ENCODE measurements at places on chromosomes 13 and 19.

DNA sequence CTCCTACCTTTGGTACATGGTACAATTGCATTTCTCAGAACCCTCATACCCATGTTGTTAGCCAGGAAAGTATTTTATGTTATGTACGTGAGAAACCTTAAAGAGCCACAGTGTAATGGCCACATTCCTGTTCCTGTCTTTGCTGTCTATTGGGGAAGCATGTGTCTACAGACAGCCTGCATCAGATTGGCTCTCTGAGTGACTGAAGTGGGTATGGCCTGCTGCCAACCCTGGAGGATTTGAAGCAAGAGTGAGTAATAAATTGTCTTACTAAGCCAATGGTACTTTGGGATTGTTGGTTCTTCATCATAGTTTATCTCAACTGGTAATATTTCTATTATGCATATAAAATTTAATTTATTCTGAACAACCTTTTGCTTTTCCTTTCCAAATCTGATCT lies 574.1 kb downstream of the LMO7 start:
- no peak for DNase-seq

DNA sequence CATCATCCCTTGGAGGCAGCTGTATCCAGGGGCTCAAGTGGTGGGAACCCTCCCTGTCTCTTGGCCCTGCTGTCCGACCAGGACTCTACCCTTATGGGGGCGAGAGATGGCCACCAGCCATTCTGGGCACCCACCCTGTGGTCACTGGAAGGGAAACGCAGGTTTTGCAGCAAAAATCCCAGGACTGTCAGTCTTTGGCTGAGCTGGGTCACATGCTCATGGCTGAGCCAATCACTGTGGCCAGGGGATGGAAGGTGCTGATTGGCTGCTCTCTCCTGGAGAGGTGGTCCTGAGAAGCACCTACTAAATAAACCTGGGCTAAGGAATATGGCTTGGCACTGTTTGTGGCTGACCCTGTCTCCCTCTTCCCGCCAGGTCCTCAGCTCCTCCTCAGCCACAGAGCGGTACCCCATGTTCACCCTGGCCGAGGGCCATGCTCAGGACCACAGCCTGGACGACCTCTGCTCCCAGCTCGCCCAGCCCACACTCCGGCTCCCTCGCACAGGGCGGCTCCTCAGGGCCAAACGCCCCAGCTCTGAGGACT lies 8.9 kb downstream of the ATG4D start:
- no peak for DNase-seq

GRCh38 chr19:44905437-44906160 lies at the start of gene APOE:
TSS of gene APOE (plus strand) at chr19:44905796. CDS start at chr19:44906625, 829 bp downstream.
- DNase-seq = no peak

GRCh38 chr13:59261928-59262488 lies 901.7 kb downstream of the DIAPH3 start:
- DNase-seq = no peak

GRCh38 chr13:87128036-87128435 lies 543.1 kb upstream of the SLITRK5 start:
- DNase-seq = no peak

GRCh38 chr19:52307275-52307674 lies 10.3 kb downstream of the ZNF480 start:
- DNase-seq = no peak

DNA sequence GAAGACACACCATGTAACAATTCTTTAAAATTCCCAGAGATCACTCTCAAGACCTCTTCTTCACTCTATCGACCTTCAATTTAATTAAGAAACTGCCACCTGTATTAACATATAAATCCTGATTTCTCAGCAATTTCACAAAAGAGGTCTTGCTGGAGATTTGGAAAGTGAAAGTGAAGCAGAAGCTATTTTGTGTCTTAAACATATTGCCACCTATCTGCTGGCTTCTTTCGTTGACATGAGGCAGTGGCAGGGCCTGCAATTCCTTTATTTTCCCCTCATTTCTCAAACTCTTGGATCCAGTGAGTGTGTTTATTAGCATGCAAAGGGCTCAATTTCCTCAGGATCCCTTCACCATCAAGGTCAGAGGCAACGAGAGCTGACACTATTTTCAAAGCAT lies 780.2 kb upstream of the SLITRK1 start:
- DNase-seq = no peak

GRCh38 chr19:6528544-6529121 lies 2.2 kb upstream of the TNFSF9 start:
- no peak for DNase-seq

- DNase-seq = no peak
Observed at GRCh38 chr13:48072787-48073186, 22.1 kb downstream of the MED4 start.

GRCh38 chr19:9431475-9431874 lies 3.9 kb downstream of the ZNF266 start:
- DNase-seq = no peak

GRCh38 chr19:3006075-3006767 lies 22.9 kb downstream of the TLE2 start:
- DNase-seq = no peak

DNA sequence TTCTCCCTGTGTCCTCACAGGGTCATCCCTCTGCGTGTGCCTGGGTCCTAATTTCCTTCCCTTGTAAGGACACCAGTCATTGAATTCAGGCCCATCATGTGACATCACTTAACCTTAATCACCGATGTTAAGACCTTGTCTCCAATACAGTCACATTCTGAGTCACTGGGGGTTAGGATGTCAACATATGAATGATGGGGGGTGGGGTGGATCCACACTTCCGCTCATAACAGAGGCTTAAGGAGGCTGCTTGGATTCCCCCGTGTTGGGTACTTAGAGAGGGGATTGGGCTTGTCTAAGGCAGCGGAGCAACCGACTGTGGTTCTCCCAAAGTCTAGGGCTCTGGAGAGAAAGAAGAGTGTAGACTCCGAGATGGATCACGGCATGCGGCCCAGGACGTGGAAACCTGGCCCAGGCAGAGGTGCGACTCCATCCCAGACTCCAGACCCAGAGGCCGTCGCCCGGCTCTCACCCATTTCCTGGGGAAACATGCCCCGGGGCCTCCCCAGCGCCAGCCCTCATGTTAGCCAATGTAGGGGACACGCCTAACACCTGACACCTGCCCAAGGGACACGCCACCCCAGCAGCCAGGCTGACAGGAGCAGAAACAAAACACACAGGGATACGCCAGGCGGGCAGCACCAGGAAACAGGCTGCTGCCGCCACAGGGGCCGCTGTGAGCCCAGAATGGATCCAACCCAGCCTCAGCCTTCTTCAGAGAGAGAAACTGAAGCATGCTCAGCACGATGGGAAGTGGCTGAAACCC lies 17.1 kb upstream of the IGLON5 start:
- no peak for DNase-seq

DNA sequence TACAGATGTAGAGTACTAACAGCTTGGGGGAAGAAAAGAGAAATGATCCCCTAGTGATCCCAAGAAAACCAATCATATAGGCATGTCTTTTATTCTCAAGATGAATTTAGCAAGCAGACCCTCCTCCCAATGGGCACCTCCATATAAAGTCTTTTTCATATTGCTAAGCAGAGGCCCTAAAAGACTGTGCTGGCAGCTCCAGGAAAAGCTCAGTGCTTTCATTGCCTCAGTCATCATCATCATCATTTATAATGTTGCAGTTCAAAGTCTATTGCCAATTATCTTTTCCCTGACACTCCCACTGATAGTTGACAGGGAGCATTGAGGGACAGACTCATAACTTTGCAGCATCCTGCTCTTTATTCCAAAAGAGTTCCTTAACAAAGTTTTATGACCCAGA lies 13.0 kb downstream of the GPR183 start:
- DNase-seq = no peak

- no peak for DNase-seq
Observed at GRCh38 chr13:112465251-112466131, 89.3 kb downstream of the SPACA7 start.

GRCh38 chr13:108734676-108735075 lies 105.3 kb downstream of the MYO16 start:
- DNase-seq = no peak

GRCh38 chr13:20727856-20728255 lies 24.4 kb downstream of the IL17D start:
- no peak for DNase-seq

- no peak for DNase-seq
Observed at GRCh38 chr19:44575116-44575700, 38.2 kb upstream of the IGSF23 start.

DNA sequence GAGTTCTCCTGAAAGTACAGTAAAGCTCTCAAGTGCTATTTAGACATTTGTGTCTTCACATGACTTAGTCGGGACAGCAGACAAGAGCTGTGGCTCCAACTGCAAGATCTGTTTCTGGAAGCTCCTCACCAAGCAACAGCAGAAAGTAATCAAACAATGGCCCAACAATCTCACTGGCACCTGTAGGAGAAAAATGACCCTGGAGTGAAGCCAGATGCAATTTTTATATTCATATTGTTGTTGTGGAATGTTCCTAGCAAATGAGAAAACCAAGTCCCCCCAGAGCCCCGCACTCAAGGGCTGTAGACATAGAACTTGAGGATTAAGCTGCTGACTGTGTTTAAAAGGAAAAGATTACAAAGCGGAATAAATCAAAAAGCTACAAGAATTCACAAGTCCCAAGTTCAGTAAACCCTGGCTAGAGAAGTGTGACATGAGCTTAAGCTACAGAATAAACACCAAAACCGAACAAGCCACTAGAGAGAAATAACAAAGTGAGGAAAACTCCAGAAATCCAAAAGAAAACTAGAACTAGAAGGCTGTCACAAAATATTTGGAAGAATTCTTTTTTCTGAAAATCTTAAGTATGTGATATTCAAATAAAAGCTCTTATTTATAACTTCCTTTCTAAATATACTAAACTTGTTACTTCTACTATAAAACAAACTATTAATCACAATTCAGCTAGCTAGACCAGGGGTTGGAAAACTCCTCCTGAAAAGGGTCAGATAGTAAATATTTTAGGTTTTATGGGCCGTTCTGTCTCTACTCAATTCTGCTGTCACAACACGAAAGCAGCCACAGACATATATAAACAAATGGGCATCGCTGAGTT lies 454.5 kb downstream of the SUCLA2 start:
- no peak for DNase-seq

DNA sequence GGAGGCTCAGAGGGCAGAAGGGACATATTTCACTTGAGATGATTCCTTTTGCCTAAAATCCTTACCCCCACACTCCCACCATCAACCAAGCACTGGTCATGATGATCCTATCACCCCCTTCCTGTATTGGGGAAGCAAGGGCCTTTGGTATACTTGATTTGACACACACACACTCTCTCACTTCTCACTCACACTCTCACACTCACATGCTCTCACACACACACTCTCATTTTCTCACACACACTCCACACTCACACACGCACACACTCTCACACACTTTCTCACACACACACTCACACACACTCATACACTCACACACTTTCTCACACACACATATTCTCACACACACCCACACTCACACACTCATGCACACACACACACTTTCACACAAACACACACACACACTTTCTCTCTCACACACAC lies 8.6 kb downstream of the RGCC start:
- DNase-seq = no peak

DNA sequence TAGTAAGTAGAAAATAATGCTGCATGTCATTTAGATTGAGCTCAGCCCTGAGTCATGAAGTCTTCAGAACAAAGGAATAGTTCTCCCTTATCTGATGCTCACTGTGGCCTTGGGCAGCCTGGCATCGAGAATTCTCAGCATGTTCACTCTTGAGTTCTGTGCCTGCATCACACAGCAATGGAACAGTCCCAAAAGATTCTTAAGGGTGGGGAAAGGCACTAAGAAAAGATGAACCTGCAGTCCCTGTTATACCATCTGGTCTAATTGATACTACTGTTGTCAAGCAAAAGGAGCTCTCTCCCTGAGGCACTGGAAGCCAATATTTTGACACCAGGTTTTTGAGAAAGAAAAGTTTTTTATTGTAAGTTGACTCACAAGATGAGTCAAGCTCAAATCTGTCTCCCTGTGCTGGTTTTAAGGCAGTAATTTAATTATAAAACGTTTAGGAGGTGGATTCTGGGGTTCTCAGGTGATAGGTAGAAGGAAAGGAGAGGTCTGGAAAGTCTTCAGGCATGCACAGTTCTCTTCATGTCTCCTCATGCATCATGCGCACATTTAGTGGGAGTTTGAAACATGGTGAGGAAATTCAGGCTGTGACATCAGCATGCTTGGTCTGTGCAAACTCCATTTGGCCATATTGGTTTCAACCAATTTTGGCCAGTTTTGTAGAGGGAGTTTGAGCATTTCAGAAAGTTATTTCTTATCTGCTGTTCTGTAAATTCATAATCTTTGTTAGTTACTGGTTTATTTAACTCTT lies 38.1 kb upstream of the ZNF766 start:
- no peak for DNase-seq

DNA sequence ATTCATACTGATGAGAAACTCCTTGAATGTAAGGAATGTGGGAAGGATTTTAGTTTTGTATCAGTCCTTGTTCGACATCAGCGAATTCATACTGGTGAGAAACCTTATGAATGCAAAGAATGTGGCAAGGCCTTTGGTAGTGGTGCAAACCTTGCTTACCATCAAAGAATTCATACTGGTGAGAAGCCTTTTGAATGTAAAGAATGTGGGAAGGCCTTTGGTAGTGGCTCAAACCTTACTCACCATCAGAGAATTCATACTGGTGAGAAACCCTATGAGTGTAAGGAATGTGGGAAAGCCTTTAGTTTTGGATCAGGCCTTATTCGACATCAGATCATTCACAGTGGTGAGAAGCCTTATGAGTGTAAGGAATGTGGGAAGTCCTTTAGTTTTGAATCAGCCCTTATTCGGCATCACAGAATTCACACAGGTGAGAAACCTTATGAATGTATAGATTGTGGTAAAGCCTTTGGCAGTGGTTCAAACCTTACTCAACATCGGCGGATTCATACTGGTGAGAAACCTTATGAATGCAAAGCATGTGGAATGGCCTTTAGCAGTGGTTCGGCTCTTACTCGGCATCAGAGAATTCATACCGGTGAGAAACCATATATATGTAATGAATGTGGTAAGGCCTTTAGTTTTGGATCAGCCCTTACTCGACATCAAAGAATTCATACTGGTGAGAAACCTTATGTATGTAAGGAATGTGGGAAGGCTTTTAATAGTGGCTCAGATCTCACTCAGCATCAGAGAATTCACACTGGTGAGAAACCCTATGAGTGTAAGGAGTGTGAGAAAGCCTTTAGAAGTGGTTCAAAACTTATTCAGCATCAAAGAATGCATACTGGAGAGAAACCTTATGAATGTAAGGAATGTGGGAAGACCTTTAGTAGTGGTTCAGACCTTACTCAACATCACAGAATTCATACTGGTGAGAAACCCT lies 26.6 kb downstream of the ZNF345 start:
- no peak for DNase-seq
